Stimulated activated CD4-positive, alpha-beta T cell treated with anti-CD3 and anti-CD28 coated beads, TNF-alpha, amount 100 ng/mL, for 4 hours (primary cell): ENCODE measurements at places on chromosomes 4 and X.

DNA sequence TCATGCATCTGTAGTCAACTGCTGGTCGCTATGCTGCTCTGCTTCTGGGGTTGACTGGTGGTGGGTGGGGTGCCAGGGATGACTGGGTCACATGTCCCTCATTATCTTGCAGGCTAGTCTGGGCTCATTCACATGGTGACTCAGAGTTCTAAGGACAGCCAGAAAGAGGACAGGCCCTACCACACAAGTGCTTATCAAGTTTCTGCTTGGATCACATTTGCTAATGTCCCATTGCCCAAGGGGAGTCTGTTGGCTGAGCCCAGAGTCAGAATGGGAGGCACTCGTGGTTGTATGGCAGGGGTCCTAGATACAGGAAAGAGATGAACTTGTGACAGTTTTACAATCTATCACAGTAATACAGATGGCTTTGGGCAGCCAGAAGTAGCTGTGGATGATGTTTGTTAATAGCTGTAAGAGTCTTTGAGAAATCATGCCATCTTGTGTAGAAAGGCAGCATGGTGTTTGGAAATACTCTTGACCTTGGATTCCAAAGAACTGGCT, 221.3 kb downstream of the GPAT3 start:
- no peak for DNase-seq

- DNase-seq: no peak
Observed at GRCh38 chr4:6460876-6461275, 11.5 kb downstream of the PPP2R2C start.

GRCh38 chr4:22500831-22501714, 14.8 kb downstream of the ADGRA3 start:
- DNase-seq: no peak

DNA sequence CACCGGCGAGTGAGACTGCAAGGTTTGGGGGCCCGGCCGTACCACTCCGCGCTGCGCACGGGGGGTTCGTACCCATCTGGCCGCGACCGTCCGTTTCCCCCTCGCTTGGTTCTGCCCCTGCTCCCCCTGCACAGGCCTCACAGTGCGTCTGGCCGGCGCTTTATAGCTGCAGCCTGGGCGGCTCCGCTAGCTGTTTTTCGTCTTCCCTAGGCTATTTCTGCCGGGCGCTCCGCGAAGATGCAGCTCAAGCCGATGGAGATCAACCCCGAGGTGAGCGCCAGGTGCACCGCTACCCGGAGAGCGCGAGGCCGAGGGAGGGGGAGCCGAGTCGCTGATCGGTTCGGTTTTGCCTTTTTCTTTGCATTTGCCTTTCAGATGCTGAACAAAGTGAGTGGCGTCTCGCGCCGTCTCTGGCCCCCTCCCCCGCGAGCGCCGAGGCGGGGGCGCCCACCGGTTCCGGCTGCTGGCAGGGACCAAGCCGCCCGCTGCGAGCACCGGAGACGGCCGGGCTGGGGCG, at the start of gene UCHL1:
Gene UCHL1 (plus strand): TSS at position 189 of the 517 bp plus-strand sequence. CDS start 49 bp downstream, at position 238.
- DNase-seq: no peak

- no peak for DNase-seq
Observed at GRCh38 chr4:6900181-6900812, 9.3 kb upstream of the TBC1D14 start.

DNA sequence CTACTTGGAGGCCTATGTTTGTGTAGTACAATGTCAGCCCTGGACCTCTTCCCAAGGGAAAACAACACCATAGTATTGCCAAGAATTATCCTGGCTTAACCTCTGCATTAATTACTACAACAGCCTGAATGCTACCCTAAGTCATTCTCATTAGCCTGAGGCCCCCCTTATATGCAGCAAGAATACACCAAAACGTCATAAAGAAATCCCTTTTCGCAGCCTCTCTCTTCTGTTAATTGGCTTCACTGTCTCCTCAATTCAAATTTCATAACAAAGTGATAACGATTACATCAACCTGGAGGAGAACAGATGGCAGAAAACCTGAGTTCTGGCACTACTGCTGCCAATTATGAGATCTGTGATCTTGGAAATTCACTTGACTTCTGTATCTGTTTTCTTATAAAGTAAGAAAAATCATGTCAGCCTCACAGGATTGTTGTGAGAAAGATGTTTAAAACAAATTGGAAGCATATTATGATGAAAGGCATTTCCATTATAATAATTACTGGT, 1663.1 kb downstream of the STIM2 start:
- DNase-seq: no peak

GRCh38 chr4:41202820-41203568, 11.3 kb downstream of the APBB2 start:
- no peak for DNase-seq

DNA sequence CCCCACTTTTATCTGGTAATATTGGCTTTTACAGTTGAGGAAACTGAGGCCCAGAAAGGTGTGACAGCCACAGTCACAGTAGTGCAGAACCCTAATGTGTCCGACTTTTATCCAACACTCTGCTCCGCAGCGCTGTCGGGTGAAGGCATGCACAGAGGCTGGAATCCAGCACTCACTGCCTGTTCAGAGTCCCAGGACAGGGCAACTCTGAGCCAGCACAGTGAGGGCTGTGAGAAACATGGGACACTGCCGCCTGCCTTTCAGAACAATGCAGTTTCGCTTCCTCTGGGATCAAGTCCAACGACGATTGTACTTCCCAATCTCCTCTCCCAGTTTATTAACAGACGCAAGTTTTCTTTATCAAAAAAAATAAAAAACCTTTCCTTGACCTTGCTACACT, 41.9 kb upstream of the PDGFRA start:
- no peak for DNase-seq

GRCh38 chrX:109795682-109796081, 62.6 kb upstream of the ACSL4 start:
- DNase-seq: no peak

DNA sequence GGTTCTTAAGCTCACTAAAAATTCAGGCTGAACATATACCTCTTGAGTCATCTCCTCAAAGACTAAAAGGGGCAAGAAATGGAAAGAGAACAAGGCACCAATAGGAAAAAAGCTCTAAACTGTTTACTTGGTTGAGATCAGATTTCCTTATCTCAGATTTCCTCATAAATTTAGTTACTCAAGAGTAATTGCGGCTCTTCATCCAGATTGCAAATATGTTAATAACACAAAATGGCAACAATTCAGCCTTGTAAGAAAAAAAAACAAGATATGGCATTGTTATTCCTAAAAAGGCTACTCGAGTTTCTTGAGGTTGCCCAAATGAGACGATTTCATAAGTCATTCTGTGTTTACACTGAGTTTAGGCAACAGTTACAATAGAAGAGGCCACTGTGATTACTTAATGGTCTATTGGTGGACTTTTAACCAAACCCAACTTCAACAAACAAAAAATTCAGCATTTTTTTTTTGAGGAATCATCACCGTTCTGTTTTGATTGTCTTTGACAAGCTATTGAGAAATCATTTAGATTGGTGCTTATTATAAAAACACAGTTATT, 97.9 kb upstream of the PDHA1 start:
- DNase-seq: no peak

- DNase-seq: no peak
Observed at GRCh38 chrX:85859426-85859825, 187.9 kb downstream of the CHM start.

- DNase-seq: peak; percentile 6
Observed at GRCh38 chrX:155819966-155820491, 61.1 kb upstream of the VAMP7 start.

- DNase-seq: no peak
Observed at GRCh38 chr4:6693231-6694176, at the start of gene S100P. Gene S100P (plus strand): TSS chr4:6693878. CDS start chr4:6693933, 55 bp downstream.

- DNase-seq: no peak
Observed at GRCh38 chrX:10197279-10198210, 40.8 kb downstream of the CLCN4 start.

GRCh38 chrX:42096265-42096920, 173.0 kb upstream of the CASK start:
- DNase-seq: no peak

DNA sequence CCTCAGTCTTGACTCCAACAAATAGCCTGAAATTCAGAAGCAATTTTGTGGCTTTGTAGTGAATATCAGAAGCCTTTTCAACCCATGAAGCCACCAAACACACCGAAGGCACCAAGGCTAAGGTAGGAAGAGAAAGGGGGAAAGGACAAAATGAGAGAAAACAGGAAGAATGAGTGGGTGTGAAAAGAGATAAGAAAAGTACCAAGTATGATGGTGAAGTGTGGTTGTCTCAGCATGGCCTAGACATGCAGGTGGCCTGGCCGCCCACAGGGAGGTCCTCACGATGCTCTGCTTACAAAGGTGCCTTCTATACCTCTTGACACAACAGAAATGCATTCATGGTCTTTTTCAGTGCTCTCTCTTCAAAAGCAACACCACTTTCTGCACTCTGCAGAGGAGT, 34.9 kb downstream of the ACSL1 start:
- DNase-seq: no peak

- no peak for DNase-seq
Observed at GRCh38 chr4:69984030-69984443, 11.7 kb upstream of the STATH start.

DNA sequence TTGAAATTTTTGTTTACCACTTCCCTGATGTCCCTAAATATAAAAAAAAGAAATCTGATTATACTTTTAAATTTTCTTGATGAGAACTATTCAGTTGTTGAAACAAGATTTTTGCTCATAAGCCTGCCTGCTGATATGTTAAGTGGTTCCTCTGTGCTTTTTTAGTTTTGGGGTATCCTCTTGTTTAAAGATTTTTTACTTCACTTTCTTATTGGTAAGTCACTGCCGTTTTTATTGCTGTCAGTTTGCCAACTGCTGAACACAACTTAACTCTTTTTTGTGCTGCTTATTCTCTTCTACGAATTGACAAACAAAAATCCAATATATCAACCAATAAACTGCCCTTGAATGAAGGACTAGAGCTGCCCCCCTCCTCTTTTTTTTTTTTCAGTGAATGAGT, 39.5 kb downstream of the GUCY1A1 start:
- DNase-seq: no peak

GRCh38 chr4:78543424-78544125, 8.0 kb upstream of the ANXA3 start:
- DNase-seq: no peak
